ENCODE measurements at places on chromosomes 13 and 19. TPM values are rescaled to one million over a fixed set of nuclear protein-coding genes. Genes with fewer than 3 reads are reported as not detected.

Gene SIGLEC8
- total RNA-seq: 0.33 TPM

Gene STOML3
- total RNA-seq: not detected

Gene VSTM2B
- total RNA-seq: not detected

Gene JSRP1
- total RNA-seq: not detected

Gene ZNF548
- 16.6 TPM for total RNA-seq

Gene PLEKHG2
- 19.4 TPM for total RNA-seq

Gene CARM1
- total RNA-seq: 16.7 TPM

Gene PAF1
- 32.4 TPM for total RNA-seq

Gene SERP2
- 5.7 TPM for total RNA-seq

Gene TUBA3C
- not detected for total RNA-seq

Gene CEACAM4
- total RNA-seq: 3.6 TPM

Gene ZNF723
- total RNA-seq: not detected
